ENCODE measurements at places on chromosomes 5 and 9.

- no peak for DNase-seq
Measured at GRCh38 chr9:23812673-23813072, 13.4 kb downstream of the ELAVL2 start.

DNA sequence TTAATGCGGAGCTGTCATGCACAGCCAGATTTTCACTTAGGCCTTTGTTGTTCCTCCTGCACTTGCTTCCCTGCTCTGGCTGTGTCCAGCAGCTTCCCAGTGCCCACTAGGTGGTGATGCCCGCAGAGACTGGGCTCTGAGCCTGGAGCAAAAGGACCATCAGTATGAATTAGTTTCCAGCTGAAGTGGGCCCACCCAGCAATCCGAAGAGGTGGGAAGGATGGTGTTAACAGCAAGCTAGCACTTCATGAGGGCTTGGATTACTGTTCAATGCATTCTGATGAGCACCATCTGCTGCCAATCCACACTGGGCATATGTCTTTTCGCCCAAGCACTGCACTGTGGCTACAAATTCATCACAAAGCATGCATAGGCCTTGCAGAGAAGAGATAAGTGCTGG lies 459.1 kb downstream of the SPOCK1 start:
- DNase-seq, result no peak

DNA sequence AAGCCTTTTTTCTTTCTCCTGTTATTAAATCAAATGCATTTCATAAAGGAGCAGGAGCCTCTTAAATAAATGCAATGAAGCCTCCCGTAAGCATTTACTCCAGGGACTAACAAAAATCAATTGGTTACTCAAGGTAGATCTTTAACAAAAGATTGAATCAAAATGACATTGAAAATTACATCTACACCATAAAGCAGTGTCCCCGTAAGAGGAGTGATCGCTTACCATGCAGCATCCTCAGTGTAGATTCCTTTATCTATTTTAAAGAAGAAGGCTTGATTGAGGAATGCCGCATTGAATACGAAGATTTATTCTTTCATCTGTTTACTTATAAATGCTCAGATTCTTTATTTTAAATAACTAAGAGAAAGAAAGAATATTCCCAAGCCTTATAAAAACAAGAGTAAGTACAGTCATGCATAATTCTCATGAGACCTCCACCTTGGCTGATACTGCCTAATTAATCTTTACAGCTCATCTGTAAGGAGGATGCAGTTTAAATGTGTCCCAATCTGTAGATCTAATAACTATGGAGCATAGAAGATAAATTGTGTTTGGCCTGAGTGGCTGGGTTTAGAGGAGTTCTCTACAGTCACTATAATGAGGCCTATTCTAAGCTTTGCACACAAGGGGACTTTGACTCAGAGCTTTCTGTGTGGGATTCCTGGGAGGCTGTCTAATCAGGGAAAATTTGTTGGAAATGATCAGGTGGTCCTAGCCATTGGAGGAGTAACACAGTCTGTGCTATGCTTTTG lies 55.1 kb downstream of the PLPPR1 start:
- no peak for DNase-seq

DNA sequence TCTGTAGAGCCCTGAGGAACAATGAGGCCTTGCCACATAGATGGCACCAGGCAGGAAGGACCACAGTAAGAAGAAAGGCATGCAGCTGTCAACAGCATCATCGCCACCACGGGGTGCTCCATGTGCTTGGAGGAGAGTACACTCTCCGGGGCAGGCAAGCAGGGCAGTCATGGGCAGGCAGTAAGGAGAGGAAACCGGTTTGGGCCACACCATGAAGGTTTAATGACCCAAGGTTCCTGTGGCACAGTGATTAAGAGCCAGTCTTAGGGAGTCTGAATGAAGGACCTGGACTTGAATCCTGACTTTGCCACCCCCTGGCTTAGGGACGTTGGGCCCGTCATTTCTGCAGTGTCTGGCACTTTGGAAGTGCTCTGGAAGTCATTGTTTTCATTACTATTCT lies 80.6 kb upstream of the ZBTB43 start:
- DNase-seq, result no peak

- no peak for DNase-seq
Measured at GRCh38 chr9:33239921-33240320, at the start of gene SPINK4. Gene SPINK4 (plus strand): TSS chr9:33240167. CDS start chr9:33240209, 42 bp downstream.

GRCh38 chr9:131060900-131061630 lies 35.3 kb upstream of the AIF1L start:
- no peak for DNase-seq

DNA sequence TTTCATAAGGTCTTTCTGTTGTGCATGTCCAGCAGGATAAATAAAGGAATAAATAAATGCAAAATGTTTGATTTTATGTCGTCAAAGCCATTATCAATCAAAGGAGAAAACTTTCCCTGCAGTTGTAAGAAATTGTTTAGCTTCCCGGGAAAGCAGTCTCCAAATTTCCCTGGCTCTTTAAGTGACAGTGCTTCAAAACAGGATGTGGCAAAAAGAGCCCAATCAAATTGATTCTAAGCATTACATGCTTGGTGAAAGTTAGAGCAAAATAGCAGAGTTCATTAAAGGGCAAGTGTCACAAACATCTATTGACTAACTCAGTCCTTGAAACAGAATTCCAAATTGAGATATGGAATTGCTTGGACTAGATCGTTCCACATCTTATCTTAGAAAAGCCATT lies 704.1 kb downstream of the PRELID2 start:
- no peak for DNase-seq

- no peak for DNase-seq
Measured at GRCh38 chr5:168950241-168950951, 350.5 kb downstream of the SLIT3 start.

GRCh38 chr5:107855171-107855570 lies 184.4 kb upstream of the EFNA5 start:
- DNase-seq, result no peak

GRCh38 chr5:120388016-120388781 lies 75.9 kb upstream of the PRR16 start:
- DNase-seq, result no peak

DNA sequence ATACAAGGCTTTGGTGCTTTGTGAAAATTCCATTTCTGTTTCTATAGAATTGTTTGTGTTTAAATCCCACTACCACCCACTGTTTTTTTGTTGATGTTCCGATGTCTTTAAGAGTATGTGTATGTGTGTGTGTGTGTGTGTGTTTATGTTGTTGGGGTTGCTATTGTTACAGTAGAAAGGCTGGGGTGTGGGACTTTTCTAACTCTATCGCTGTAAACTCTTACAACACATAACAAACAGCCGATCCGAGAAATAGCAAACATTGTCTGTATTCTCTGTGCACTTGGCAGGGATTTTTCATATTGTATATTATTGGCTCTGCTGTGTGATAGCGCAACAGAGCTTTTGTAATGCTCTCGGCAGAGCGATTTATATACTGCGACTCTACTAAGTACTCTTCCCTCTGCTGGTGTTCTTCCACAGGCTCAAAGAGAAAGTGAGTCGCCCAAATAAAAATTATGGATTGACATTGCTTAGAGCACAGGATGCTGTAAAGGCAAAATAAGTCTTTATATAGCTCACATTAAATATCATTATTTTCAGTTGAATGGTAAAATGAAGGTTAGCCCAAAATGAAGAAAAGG lies 492.2 kb upstream of the ARRDC3 start:
- no peak for DNase-seq

- no peak for DNase-seq
Measured at GRCh38 chr9:121667214-121667613, 15.8 kb downstream of the DAB2IP start.

DNA sequence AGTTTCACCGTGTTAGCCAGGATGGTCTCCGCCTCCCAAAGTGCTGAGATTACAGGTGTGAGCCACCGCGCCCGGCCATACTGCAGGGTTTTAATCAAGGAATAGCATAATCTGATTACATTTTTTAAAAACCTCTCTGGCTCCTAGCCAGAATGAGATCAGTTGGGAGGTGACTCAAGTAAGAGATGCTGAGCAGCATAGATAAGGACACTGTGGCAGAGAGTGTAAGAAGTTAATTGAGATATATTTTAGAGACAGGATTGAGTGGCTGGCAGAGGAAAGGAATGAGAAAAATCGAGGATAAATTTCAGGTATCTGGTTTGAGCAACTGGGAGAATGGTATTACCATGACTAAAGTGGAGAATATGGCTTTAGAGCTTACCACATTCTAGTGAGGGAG lies 7.3 kb upstream of the RIGI start:
- DNase-seq, result no peak

DNA sequence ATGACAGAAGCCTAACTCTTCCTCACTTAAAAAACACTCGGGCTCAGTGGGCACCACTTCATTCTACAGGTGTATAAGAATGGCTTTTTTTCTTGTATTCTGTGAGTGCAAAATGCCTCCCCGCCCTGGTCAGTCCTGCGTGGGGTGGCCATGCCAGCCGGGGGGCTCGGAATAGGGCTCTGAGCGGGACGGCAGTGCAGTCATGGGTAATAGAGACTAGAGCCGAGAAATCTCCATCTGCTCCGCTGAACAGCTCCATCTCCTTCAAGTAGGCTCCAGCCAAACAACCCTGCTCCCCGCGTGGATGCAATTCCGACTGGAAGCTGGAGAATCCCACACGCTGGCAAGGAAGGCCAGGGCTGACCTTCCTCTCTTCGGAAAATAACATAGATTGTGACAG lies 317.0 kb upstream of the IRX4 start:
- no peak for DNase-seq

- no peak for DNase-seq
Measured at GRCh38 chr9:116656501-116656971, 30.6 kb upstream of the TRIM32 start.

Measured in NCI-H1417 treated with DMSO at 0.1 percent for 48 hours (cell line).